ENCODE measurements at places on chromosomes 2 and 18. TPM values are rescaled to one million over a fixed set of nuclear protein-coding genes. Genes with fewer than 3 reads are reported as not detected.

Gene FSHR
- total RNA-seq, result not detected

Gene GAREM2
- 3.4 TPM for total RNA-seq

Gene TMEM37
- 5.2 TPM for total RNA-seq

Gene POMC
- total RNA-seq, result 2.5 TPM

Gene GCG
- total RNA-seq, result not detected

Gene PMS1
- 16.8 TPM for total RNA-seq

Gene IL1RL1
- total RNA-seq, result 7.1 TPM

Gene HOXD12
- total RNA-seq, result not detected

Gene HOXD8
- 2.5 TPM for total RNA-seq

Gene LRP1B
- 6.1 TPM for total RNA-seq

Gene KCNF1
- 6.1 TPM for total RNA-seq

Gene ASB18
- not detected for total RNA-seq

Gene IL36A
- total RNA-seq, result 9.1 TPM

Gene EGR4
- not detected for total RNA-seq

Gene ANKRD30B
- total RNA-seq, result not detected

Gene SERPINB12
- total RNA-seq, result not detected

Gene C2orf78
- not detected for total RNA-seq

Gene LCT
- not detected for total RNA-seq

Gene CNDP2
- total RNA-seq, result 48.9 TPM

Gene MFF
- 127 TPM for total RNA-seq

DNA sequence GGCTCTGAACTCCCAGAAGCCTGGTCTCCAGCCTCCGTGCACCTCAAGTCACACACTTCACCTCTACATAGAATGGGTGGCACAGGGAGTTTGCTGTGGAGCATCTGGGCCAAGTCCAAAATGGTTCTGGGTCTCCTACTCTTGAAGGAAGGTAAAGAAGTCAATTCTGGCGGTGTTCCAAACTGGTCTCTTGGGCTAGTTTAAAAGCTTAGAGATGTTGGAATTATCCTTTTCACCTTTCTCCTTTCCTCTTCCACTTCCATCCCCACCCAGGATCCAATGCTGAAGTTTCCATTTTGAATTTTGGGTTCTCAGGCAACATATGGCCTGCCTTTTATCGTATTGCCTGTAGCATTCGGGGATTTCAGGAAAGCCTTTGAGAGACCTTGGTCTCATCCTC, 325.2 kb downstream of the PDE11A start:
- no peak for ATAC-seq

GRCh38 chr2:126935774-126936173, 37.1 kb downstream of the TEX51 start:
- ATAC-seq, result no peak

DNA sequence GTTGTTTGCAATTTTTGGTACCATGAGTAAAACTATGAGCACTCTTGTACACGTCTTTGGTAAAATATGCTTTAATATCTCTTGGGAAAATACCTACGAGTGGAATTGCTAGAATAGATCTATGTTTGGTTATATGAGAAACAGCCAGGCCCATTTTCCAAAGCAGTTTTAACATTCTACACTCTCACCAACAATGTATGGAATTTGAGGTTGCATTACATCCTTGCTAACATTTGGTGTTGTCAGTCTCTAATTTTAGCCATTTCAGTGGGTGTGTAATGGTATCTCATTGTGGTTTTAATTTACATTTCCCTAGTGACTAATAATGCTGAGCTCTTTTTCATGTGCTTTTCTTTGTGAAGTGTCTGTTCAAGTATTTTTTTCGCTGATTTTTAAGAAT, 118.9 kb upstream of the TCF4 start:
- ATAC-seq, result no peak

GRCh38 chr2:23691565-23691964, 235.4 kb downstream of the ATAD2B start:
- no peak for ATAC-seq

GRCh38 chr18:1017227-1018058, 112.8 kb downstream of the ADCYAP1 start:
- ATAC-seq, result no peak

DNA sequence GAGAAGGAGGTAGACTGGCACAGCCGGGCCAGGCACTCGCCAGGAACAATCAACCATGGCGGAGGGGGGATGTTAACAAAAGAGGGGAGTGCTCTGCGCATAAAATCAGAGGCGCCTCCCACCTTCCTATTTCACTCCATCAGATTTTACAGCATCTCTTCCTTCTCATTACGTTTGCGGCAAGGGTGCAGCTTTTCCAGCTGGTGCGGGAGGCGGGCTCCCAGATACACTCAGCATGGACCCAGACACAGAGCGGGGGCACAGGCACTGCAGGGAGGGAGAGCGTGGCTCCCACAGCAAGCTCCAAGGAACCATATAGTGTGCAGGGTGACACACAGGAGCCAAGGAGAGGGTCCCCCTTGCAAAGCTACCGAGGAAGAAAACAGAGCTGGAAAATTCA, 176.3 kb downstream of the EIPR1 start:
- no peak for ATAC-seq

DNA sequence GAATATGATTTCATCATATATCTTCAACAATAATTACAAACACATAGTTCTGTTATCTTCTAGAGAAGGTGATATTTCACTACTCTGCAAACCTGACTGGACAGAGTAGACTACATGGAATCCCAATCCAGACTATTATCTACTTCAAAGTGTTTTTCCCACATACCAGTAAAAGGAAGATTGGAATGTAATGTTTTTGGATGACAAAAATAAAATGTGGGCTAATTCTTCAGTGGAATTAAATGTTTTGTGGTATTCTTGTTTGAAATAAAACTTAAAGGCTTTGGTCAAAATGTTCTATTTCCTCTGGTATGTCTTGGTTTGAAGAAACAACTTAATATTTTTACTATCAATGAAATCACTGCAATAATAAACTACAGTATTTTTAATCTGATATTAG, 22.1 kb downstream of the COL5A2 start:
- ATAC-seq, result no peak

GRCh38 chr2:64013053-64013452, 6.2 kb downstream of the VPS54 start:
- ATAC-seq, result no peak

- no peak for ATAC-seq
Measured at GRCh38 chr2:180122874-180123273, 115.8 kb upstream of the CWC22 start.

DNA sequence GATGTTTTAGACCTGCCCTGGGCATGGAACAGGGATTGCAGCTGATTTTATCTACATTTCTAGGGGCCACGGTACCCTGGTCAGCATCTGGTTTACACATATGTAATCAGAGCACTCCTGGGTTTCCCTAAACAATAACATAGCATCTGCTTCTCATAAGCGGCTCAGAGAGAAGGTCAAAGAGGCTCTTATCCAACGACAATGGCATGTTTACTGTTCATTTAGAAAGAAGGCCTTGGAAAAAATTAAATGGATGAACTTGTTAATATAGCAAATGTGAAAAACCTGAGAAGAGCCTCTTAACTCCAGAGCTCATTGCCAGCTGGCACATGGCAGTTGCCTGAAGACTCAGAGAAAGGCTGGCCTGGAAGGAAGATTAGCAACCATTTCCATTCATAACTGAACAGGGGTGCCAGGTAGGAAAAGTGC, 202.8 kb upstream of the THUMPD2 start:
- no peak for ATAC-seq

DNA sequence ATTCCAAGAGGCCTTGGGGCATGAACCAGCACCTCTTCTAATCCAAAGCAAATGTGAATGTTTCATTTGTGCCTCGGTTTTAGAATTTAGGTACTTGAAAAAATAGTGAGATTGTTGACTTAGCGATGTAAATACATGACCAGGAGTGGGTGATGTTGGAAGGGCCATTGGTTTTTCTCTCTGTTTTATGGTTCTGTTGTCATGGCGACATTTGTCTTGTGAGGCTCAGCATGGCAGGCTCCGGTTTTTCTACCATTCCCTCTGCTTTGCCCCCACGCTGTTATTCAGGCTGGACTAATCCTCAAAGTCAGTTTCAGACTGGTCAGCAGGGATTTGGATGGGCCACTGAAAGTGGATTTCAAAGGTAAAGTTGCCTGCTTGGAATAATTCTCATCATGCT, 255.4 kb downstream of the ALPK2 start:
- ATAC-seq, result no peak

- no peak for ATAC-seq
Measured at GRCh38 chr18:53753601-53754000, 470.9 kb downstream of the MBD2 start.

GRCh38 chr2:60602828-60603532, 49.5 kb upstream of the BCL11A start:
- ATAC-seq, result no peak

DNA sequence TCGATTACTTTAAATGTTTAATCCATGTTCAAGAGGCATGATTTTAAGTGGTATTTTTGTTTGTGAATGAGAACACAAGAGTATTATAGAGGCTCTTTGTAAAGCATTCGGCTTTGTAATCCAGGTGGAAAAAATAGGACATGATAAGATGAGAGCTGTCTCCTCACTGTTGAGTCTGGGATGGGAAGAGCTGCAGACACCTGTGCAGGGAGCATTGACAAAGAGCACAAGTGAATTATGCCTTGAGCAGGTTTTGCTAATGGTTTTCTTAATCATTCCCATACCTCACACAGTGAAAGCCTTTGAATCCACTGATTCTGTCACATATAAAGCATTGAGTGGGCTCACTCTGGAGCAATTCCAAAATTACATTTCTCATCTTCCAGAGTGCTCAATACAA, 9.6 kb downstream of the COL6A3 start:
- ATAC-seq, result no peak

DNA sequence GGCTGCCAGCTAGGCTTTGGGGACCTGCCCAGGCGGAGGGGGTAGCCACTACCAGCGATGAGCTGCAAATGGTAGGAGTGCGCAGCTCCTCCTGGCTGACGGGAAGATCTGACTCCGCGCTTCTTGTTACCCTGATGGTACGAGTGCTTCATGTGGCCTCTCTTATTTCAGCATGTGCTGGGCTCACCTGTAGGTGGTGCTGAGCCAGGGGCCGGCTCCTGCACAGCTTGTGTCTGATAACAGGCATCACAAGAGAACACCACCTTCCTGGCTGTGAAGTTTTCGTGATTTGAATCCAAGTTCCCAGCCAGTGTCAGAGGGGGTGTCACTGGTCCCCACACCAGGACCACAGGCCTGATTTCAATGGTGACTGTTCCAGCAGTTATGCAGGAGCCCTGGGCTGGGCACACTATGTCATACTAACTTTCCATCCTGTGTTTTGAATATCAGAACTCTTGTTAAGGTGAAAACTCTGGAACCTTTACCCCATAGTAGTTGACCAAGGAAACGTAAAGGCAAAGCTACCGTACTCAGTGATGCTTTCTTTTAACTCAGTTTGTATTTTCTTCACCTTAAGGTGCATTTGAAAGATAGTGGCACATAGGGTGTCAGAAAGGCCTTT, 28.0 kb downstream of the APCDD1 start:
- ATAC-seq, result no peak

DNA sequence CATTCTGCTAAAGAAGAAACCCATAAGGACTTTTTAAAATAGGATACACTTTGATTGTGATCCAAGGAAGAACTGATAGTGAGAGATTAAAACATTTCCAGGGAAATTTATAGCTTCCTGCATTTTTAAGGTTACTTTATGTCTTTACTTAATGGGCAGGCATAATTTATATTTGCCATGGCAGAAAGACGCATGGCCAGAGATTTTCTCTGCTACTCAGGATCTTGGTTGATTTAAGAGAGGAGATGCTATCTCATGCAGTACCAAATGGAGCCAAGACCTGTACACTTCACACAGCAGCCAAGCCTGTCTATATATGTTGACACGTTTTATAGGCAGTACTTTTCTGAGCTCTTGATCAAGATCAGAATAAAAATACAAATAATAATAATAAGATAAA, 60.9 kb upstream of the NT5C1B start:
- no peak for ATAC-seq

- peak; percentile 77 for ATAC-seq
Measured at GRCh38 chr18:76620321-76621170, 125.5 kb upstream of the ZNF516 start.

GRCh38 chr2:150762571-150762970, 275.1 kb upstream of the RND3 start:
- ATAC-seq, result no peak

DNA sequence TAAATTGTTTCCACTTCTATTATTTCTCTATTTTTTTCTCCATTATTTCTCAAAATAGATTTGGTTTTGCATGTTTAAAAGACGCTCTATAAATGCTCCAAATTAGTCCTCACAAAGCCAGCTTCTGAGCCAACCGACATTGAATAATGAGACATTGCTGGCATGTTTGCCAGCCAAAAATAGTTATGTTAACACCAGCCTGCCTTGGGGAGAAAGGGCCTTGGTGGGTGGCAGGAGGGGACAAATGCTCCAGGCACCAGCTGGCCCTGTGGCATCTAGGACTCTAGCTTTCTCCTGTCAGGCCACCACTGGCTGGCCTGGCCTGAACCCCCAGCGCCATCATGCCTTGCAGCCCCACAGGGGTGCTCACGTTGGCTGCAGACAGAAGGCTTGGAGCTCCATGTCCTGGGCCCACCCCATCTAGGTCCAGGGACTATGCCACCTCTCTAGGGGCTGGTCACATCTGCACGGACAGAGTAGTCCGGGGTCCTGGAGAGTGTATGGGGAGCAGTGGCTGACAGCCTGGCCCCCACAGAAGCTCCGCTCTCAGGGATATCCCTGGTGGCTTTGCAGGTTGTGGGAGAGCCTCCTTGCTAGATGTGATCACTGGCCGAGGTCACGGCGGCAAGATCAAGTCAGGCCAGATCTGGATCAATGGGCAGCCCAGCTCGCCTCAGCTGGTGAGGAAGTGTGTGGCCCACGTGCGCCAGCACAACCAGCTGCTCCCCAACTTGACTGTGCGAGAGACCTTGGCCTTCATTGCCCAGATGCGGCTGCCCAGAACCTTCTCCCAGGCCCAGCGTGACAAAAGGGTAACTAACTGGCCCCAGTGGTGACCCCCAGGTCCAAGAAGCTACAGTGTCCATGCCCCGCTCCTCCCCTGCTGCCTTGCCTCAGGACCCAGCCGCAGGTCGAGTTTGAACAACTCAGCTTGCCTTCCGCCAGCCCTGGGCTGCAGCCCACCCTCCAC, 12.5 kb downstream of the ABCG8 start:
- no peak for ATAC-seq

- no peak for ATAC-seq
Measured at GRCh38 chr2:7264791-7265190, 347.6 kb downstream of the RNF144A start.

- ATAC-seq, result peak; percentile 83
Measured at GRCh38 chr2:120539937-120540718, 194.2 kb downstream of the INHBB start.

DNA sequence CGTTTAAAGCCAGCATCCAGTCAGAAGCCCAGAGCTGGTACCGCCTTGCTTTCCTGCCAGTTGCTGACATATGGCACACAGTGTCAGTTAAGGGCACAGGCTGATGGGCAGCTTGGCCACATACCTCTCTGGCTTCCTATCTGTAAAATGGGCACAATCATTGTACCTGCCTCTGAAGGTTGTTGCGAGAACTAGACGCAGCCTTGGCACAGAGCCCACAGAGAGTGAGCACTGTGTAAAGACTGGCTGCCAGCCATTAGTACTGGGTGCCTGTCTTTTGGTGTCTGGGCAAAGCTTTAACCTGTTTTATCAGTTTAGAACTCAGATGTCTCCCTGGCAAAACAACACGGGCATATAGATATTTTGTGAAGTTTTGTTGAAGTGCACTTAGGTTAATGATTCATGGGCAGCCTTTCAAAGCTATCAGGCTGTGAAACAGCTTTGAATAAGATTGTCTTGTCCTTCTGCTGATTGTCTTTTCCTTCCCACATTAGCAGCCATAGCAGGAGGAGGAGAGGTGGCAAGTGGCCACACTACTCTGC, 269.5 kb downstream of the NEDD4L start:
- ATAC-seq, result no peak

- ATAC-seq, result no peak
Measured at GRCh38 chr2:29613067-29613466, 308.3 kb downstream of the ALK start.

GRCh38 chr2:168118733-168119514, 128.5 kb downstream of the STK39 start:
- peak; percentile 49 for ATAC-seq

Data from gastroesophageal sphincter (tissue), 4 donors.